NCI-H2081 (cell line): ENCODE measurements at places on chromosomes 16 and 17.

GRCh38 chr17:82218349-82219075 is 5.9 kb upstream of the CCDC57 start:
- DNase-seq: no peak

DNA sequence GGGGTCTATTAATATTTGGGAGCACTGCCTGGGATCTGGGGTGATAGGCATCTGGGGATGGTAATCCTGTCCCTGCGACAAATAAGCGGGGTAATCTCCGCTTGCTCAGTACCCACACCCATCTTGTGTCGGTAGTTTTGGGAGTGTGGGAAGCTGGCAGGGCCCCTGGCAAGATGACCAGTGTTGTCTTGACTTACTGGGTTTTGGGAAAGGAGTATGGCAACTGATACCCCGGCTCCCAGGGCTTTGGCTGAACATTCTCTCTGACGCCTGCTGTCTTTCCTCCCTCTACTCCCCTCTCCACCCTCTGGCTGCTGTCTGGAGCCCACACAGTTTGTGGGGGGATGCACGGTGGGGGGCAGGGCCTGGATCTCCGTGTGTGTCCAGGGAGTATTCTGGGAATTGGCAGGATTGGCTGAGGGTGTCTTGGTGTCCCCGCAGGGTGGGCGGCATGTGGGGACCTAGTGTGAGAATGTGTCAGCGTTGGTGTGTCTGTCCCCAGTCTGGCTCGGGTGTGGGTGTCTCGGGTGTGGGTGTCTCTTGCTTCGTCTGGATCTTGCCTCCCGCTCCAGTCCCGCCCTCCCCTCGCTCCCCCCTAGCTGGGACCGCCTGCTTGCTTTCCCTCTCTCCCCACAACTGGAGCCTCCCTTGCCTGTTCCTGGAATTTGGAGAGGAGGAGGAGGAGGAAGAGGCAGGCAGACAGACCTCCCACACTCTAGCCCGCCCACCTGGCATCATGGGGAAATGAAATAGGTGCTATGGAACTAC is 12.0 kb downstream of the RARA start:
- DNase-seq: no peak

- no peak for DNase-seq
Measured at GRCh38 chr17:57288040-57288772, 31.9 kb downstream of the MSI2 start.

DNA sequence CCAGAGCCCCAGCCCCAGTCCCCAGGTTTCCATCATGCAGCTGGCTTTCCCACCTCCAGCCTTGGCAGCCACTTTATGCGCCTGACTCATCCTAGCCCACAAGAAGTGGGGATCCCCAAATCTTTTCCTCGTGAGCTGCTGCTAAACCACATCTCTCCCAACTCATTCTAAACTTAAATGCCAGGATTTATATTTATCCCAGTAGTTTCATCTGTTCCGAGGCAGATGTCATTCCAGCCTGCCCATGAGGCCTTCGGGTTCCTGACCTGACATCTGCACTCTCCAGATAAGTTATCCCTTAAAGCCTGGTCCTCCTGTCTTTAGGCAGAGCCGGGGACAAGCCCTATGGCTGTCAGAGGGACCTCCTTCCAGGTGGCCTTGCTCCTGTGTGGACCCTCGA is 16.6 kb downstream of the PLXDC1 start:
- DNase-seq: no peak

GRCh38 chr16:55643161-55643970 is 12.4 kb upstream of the SLC6A2 start:
- no peak for DNase-seq

DNA sequence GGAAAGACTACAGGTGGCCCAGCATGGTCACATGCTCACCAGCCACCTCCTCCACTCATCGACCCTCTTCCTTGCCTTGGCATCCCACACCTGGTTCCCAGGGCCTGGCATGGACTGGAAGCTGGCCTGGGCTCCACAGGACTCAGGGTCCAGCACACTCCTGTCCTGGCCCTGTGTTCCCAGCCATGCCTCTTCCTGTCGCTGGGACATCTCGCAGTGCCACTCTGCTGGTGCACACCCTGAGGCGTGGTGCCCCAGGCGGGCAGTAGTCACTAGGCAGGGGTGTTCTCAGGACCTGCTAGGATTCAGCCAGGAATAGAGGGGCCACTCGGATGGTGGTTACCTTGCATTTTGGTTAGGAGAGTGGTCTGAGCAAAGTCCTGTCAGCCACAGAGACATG is 99.4 kb downstream of the AMFR start:
- DNase-seq: no peak

DNA sequence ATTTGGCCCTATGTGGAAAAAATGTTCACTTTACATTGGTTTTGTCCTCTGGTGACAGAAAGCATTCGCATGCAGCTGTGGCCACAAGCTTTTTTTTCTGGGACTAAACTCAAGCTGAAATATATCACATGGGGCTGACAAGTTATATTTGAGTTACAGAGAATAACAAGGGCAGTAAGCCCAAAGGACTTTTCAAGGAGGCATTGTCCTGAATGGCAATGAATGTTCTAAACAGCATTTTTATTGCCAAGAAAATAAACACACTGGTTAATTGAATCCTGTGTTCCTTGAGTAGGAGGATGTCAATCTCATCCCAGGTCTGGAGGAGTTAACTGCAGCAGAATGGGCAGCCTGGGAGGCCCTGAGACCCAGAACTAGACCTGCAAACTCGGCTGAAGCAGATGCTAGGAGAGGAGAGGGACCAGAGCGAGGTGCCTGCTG is 114.5 kb downstream of the COPRS start:
- no peak for DNase-seq

- no peak for DNase-seq
Measured at GRCh38 chr17:82317394-82318168, at the start of gene CD7. CD7 (minus strand) TSS chr17:82317608; CDS start chr17:82317495, 113 bp downstream.

GRCh38 chr17:75069783-75070182 is 18.0 kb upstream of the SLC16A5 start:
- DNase-seq: no peak

DNA sequence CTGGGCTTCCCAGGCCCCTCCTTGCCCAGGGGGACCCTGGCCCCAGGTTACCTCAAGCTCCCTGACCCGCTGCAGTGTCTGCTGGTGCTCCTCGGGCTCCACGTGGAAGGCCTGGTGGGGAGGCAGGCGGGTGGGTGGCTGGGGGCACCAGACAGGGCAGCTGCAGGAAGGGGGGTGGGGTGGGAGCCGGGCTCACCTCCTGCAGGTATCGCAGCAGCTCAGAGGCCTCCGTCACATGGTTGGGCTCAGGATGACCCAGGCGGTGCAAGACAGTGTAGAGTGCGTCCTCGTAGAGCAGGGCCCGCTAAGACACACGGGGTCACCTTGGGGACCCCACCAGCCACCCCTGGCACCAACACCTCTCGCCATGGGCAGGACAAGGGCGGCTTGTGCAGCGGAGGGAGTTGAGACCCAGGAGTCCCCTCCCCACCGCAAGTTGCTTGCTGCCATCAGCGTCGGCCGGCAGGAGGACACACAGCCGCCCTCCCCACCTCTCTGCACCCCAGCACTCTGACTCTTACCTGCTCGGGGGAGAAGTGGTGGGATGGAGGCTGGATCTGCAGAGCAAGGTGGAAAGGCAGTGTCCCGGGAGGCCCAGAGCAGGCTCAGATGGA is 1.1 kb downstream of the UNC13D start:
- no peak for DNase-seq
